Right atrium auricular region (tissue), 2 donors: ENCODE measurements at places on chromosomes 1 and 21. TPM values are rescaled to one million over a fixed set of nuclear protein-coding genes. Genes with fewer than 3 reads are reported as not detected.

DNA sequence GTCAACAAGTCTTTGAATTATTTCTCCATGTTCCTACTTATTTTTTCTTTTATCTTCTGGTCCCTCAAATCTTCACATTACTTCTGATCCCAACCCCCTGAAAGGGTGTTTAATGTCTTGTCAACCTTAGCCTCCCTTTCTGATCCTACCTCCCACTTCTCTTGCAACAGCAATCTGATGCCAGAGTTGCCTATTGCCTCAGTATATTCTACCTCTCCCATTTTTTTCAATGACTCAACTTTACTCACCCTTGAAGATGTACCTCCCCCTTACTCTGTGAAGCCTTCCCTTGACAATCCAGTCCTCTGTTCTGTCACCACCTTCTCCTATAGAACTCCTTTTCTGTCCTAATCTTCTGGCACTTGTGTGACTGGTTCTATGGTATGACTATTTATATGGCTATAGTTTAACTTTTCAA, 99.5 kb upstream of the CD55 start:
- no peaks in the 10 kb centered on the region for H3K36me3 ChIP-seq
- peaks cover 11% of the 10 kb centered on the region for H3K4me1 ChIP-seq
- DNase-seq: no peak

- H3K27me3 ChIP-seq: no peaks in the 10 kb centered on the region
- H3K36me3 ChIP-seq: peaks cover 8% of the 10 kb centered on the region
- H3K27ac ChIP-seq: no peak overlapping the region
- H3K4me1 ChIP-seq: peaks cover 11% of the 10 kb centered on the region
Measured at GRCh38 chr1:31694069-31694963, 9.5 kb downstream of the COL16A1 start.

ESPN gene
- total RNA-seq: 0.47 TPM

DNA sequence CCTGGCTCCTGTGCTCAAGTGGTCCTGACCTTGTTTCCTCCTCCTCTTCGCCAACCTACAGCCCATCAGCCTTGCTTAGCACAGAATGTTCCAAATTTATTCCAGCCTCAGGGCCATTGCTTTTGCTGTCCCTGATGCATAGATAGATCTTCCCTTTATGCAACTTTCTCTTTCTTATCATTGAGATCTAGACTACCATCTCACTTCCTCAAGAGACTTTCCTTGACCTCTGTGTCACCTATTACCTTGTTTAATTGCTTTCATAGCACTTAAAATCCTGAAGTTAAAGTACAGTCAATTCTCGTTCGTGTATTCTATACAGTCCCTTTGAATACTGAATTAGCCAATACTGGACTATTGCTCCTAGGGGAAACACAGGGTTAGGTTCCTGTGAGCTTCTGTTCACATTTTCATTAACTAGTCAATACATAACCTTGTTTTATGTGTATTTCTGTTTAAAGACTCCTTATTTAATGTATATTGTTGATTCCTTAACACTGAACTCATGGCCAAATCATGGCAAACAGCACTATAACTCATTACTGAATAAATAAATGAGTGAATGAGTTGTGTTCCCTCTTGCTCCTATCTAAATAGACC, 26.2 kb upstream of the MCOLN3 start:
- no peaks in the 10 kb centered on the region for H3K36me3 ChIP-seq
- H3K27ac ChIP-seq: no peak overlapping the region

DNA sequence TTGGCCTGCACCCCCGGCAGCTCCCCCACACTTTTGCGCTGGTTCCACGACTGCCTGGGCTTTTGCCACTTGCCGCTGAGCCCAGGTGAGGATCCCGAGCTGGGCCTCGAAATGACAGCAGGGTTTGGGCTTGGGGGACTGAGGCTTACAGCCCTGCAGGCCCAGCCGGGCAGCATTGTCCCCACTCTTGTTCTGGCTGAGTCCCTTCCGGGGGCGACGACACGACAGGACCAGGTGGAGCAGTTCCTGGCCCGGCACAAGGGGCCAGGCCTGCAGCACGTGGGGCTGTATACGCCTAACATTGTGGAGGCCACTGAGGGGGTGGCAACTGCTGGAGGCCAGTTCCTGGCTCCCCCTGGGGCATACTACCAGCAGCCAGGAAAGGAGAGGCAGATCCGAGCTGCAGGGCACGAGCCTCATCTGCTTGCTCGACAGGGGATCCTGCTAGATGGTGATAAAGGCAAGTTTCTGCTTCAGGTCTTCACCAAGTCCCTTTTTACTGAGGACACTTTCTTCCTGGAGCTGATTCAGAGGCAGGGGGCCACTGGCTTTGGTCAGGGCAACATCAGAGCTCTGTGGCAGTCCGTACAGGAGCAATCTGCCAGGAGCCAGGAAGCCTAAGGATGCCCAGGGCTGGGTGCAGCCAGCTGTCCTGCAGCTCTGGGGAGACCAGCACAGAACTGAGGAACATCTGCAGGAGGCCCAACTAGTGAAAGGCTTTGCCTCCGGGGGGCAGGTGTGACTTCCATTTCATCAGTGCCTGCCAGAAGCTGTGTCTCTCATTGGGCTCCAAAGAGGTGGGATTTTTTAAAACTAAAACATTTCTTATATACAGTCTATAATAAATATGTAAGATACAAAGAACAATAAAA, 1.2 kb downstream of the HPDL start:
- no peak overlapping the region for H3K27ac ChIP-seq
- H3K36me3 ChIP-seq: peaks cover 11% of the 10 kb centered on the region
- H3K4me1 ChIP-seq: no peaks in the 10 kb centered on the region
- peak overlapping the region; percentile 59 for H3K4me3 ChIP-seq
- H3K27me3 ChIP-seq: no peaks in the 10 kb centered on the region

DNA sequence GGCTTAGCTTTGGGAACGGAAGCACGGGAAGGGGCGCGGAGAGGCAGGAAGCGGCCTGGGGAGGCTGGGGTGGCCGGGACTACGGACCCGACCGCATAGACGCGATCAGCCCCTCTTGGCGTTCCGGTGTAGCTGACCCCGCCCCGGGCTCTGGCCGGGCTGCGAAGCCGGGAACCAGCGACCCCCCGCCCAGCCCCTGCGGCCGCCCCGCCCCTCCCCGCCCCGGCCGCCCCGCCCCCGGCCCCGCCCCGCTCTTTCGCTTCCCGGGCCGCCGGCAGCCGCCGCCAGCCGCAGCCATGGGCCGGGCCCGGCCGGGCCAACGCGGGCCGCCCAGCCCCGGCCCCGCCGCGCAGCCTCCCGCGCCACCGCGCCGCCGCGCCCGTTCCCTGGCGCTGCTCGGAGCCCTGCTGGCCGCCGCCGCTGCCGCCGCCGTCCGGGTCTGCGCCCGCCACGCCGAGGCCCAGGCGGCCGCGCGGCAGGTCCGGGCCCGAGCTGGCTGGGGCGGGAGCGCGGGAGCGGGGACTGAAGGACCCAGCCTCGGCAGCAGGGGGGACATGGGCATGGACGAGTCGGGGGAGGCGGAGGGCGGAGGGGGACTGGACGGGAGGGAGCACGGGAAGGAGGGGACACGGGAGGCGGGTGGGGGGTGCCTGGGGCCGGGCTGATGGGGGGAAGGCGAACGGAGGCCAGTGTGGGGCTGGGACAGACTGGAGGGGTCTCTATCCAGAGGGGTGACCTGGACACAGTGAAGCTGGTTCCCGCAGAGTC, at the start of gene SELENON:
TSS of gene SELENON (plus strand) at position 259 of the 768 bp plus-strand sequence. CDS start at position 297, 38 bp downstream.
- peak; percentile 70 for DNase-seq
- H3K27me3 ChIP-seq: no peaks in the 10 kb centered on the region
- peak within 1 kb of the TSS; percentile 72 for H3K4me3 ChIP-seq
- H3K27ac ChIP-seq: peak within 1 kb of the TSS; percentile 81
- H3K4me1 ChIP-seq: no peaks in the 10 kb centered on the region

GRCh38 chr21:38247738-38248510, 8.9 kb upstream of the KCNJ15 start:
- no peak overlapping the region for H3K27ac ChIP-seq
- H3K4me1 ChIP-seq: no peaks in the 10 kb centered on the region
- H3K4me3 ChIP-seq: no peak overlapping the region

GNAI3 gene
- 2.6 TPM for total RNA-seq

STX12 gene
- total RNA-seq: 31.6 TPM

DNA sequence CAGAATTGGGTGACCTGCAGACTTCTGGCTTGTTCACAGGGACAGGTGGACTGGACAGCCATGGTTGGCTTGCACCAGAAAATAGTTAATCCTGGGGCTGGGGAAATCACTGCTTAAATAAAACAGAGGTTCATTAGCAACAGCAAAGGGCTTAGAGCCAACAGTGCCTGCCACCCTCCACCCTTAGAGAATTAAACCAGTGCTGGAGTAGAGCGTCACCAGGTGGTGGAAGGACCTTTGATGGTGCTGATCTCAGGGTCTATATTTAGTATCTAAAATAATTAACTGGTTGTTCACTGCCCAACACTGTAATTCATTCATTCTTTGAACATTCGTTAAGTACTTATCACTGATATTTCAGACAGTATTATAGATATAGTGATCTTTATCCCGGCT, 34.7 kb upstream of the PDE9A start:
- no peak overlapping the region for H3K27ac ChIP-seq
- no peaks in the 10 kb centered on the region for H3K27me3 ChIP-seq
- DNase-seq: no peak
- H3K4me3 ChIP-seq: no peak overlapping the region

KIF26B gene
- 0.83 TPM for total RNA-seq

DNA sequence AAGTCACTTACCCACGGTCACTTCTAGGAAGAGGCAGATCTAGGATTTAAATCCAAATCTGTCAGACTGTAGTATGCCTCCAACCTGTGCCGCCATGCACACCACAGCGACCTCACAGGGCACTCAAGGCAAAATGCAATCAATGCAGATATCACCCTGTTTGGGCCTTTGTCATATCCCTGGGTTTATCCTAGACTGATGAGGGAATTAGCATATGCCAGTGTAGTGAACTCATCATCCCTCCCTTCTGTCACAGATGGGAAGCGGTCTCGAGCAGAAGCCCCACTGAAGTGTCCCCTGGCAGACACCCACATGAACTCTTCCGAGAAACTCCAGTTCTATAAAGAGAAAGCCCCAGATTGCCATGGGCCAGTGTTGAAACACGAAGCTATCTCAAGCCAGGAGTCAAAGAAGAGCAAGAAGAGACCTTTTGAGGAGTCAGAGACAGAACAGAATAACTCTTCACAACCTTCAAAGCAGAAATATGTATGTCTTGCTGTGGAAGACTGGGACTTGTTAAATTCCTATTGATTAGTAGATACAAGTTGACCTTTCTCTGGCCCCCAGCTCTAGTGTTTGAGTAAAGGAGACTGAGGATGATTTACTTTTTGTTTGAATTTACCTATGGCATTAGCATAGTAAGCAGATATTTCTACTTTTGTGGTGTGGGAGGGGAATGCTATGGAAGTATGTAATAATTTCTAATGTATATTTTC, 21.4 kb downstream of the LRRC42 start:
- H3K4me1 ChIP-seq: no peaks in the 10 kb centered on the region
- no peak overlapping the region for H3K4me3 ChIP-seq
- no peak for DNase-seq
- no peaks in the 10 kb centered on the region for H3K27me3 ChIP-seq

- no peak overlapping the region for H3K27ac ChIP-seq
- H3K4me3 ChIP-seq: no peak overlapping the region
- no peaks in the 10 kb centered on the region for H3K36me3 ChIP-seq
- peaks cover 43% of the 10 kb centered on the region for H3K4me1 ChIP-seq
Measured at GRCh38 chr1:232476538-232476950, 153.4 kb downstream of the SIPA1L2 start.

BCAN gene
- total RNA-seq: not detected

MAP3K21 gene
- 1.2 TPM for total RNA-seq

GRCh38 chr1:57982852-57983251, 559.0 kb upstream of the DAB1 start:
- DNase-seq: no peak
- H3K4me3 ChIP-seq: no peak overlapping the region
- no peaks in the 10 kb centered on the region for H3K36me3 ChIP-seq
- H3K27me3 ChIP-seq: no peaks in the 10 kb centered on the region

- no peak for DNase-seq
- peaks cover 12% of the 10 kb centered on the region for H3K4me1 ChIP-seq
- no peaks in the 10 kb centered on the region for H3K27me3 ChIP-seq
- H3K36me3 ChIP-seq: no peaks in the 10 kb centered on the region
- H3K27ac ChIP-seq: no peak overlapping the region
Measured at GRCh38 chr1:230567221-230567575, 75.1 kb upstream of the COG2 start.

DNA sequence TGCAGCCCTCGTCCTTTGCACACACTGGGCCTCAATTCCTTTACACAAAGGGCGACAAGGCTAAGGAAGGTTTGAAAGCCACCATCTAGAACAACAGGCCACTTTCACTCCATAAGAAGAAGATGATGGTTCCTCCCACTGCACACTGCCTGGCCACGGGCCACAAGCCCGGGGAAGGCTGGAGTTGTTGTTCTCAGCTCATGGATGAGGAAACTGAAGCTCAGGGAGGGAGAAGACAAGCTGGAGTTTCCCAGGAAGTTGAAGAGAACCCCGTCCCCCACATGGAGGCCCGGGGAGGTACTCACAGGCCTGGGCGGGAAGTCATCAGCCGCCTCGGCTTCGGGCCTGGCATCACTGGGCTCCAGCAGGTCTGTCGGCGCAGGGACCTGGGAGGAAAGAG, 24.6 kb upstream of the DDOST start:
- no peaks in the 10 kb centered on the region for H3K36me3 ChIP-seq
- H3K27me3 ChIP-seq: no peaks in the 10 kb centered on the region
- no peak overlapping the region for H3K4me3 ChIP-seq
- H3K4me1 ChIP-seq: no peaks in the 10 kb centered on the region

GRCh38 chr1:16905868-16906702, 10.3 kb downstream of the RNU1-2 start:
- no peak overlapping the region for H3K4me3 ChIP-seq
- no peak for DNase-seq
- no peaks in the 10 kb centered on the region for H3K36me3 ChIP-seq
- no peaks in the 10 kb centered on the region for H3K4me1 ChIP-seq

KIF17 gene
- 6.0 TPM for total RNA-seq

HES3 gene
- total RNA-seq: not detected

DNA sequence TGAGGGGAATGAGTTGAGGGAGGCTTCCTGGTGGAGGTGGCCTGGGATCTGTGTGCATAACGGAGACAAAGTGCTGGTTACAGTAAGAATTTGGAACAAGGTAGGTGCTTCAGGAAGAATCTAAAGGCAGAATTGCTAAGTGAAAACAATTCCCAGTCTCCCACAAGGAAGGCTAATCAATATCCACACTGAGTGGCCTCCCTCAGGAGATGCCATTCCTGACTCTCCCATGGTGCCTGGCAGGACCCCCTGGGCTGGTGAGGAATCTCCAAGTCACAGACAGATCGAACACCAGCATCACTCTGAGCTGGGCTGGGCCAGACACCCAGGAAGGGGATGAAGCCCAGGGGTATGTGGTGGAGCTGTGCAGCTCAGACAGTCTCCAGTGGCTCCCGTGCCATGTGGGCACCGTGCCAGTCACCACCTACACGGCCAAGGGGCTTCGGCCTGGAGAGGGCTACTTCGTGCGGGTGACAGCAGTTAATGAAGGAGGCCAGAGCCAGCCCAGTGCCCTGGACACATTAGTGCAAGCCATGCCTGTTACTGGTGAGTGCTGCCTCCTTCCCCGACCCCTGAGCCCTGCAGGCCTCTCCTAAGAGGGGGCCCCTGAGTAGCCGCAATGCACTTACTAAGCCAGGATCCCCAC, 30.7 kb downstream of the IGFN1 start:
- peak; percentile 49 for DNase-seq
- H3K36me3 ChIP-seq: no peaks in the 10 kb centered on the region
- H3K4me3 ChIP-seq: no peak overlapping the region
- no peaks in the 10 kb centered on the region for H3K4me1 ChIP-seq
- H3K27me3 ChIP-seq: no peaks in the 10 kb centered on the region

FCGR3A gene
- total RNA-seq: 2.9 TPM
